ENCODE measurements at places on chromosomes 5 and 9.

- DNase-seq = no peak
Observed at GRCh38 chr9:83281306-83282255, 218.6 kb upstream of the RASEF start.

- no peak for DNase-seq
Observed at GRCh38 chr9:91736311-91736710, 213.7 kb downstream of the ROR2 start.

GRCh38 chr5:9188131-9188530 lies 357.7 kb downstream of the SEMA5A start:
- no peak for DNase-seq

- no peak for DNase-seq
Observed at GRCh38 chr5:122585371-122585770, 189.5 kb upstream of the SNX2 start.

DNA sequence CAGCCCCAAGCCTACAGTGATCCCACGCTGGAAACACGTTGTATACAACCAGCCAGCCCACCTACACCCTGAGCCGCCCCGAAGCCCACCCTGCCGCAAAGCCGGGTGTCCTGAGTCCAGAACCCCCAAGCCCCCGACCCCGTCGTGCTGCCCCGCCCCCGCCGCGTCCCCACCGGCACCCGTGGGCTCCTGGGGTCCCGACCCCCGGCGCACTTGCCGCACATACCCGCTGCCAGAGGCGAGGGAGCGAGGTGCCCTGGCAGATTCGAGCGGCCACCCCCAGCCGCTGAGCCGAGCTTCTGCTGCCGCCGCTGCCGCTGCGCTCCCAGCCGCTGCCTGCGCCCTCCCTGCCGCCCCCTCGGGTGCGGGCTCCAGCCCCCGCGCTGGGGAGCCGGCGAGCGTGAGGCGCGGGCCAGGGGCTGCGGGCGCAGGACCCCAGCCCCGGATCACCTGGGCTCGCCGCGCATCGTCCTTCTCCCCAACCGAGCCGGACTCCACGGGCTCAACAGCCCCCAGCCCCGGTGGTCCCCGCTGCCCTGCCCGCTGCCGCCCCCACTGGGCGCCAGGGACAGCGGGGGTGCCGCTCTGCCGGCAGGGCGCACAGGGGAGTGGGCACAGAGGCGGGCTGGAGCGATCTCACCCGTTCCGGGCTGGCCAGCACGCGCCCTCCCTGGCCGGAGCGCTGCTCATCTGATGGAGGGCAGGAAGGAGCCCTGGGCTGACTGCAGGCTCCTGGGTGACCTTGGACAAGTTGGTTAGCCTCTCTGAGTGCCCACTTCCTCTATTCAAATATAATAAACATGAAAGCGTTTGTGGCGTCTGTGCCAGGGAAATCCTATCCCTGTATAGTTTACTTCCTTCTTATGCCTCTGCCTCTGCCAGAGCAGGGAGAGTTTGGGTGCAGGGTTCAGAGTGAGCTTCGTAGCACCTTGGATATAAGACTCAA lies at the start of gene HTR4:
HTR4 (minus strand) TSS at position 692 of the 946 bp plus-strand sequence. CDS start 17,513 bp downstream, outside the sequence.
- DNase-seq = no peak

GRCh38 chr5:143134269-143134668 lies 269.2 kb downstream of the NR3C1 start:
- no peak for DNase-seq

DNA sequence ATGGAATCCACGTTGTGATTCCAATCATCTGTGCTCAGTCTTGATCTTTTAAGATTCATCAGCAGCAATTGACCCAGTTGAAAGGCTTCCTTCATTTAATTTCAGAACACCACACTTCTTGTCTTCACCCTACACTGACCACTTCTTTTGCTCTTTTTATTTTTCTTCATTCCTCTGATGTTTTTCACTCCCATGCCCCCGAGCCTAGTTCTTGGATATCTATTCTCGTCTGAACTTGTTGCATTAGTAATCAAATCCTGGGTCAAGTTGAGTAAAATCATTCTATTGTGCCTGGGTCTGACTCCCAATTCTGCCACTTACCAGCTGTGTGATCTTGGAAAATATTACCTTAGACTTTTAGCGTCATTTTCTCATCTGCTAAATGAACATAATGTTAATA lies 356.5 kb downstream of the CDH12 start:
- no peak for DNase-seq

- DNase-seq = no peak
Observed at GRCh38 chr9:38017149-38017884, 51.7 kb downstream of the SHB start.

- no peak for DNase-seq
Observed at GRCh38 chr9:125497478-125497877, 209.5 kb downstream of the MAPKAP1 start.

- no peak for DNase-seq
Observed at GRCh38 chr5:146076028-146076427, 29.3 kb downstream of the PLAC8L1 start.

DNA sequence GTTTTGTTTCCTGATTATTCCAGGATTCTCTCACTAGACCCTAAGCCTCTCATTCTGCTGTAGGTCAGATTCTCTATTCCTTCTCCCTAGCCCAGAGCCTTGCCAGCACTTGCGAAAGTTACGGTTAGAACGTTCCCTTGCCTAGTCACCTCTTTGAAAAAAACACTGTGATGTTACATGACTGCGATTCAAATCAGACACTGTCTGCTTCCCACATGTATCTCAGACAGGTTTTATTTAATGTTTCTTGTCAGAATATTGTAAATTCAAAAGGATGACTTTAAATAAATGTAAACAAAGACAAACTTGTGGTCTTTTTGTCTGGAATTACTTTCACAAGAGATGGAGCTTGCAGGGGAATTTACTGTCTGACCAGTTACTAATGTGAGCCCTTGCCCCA lies 116.5 kb upstream of the OTULINL start:
- no peak for DNase-seq

GRCh38 chr5:143613329-143613728 lies 198.6 kb upstream of the HMHB1 start:
- DNase-seq = no peak

DNA sequence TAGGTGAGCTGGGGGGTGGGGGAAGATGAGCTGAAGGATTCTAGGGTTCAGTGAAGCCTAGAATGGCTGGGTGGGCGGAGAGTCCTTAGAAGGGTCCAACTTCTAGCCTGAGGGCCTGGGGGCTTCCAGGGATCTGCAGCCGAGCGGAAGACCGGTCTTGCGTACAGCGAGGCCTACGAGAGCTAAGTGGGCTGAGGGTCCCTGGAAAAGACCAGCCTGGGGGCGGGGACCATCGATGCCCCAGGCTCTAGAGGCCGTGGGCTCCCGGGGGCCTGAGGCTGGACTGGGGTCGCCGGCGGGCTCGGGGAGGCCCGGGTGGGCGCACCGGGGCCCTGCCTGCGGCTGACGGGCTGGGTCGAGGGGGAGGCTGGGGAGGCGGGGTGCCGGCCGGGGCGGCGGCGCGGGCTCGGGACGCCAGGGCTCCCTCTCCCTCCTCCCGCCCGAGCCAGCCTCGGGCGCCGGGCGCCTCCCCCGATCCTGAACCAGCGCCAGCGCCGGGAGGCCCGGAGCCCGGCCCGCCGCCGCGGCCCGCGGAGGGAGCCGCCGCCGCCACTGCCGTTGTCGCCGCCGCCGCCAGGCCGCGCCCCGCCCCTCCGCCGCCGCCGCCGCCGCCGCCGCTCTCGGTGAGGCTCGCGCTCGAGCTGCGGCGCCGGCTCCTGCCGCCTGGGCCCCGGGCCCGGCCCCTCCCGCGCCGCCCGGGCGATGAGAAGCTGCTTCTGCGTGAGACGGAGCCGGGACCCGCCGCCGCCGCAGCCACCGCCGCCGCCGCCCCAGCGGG lies at the start of gene MVB12B:
MVB12B (plus strand) TSS at position 602 of the 778 bp plus-strand sequence; CDS start at position 703, 101 bp downstream.
- peak; percentile 31 for DNase-seq

DNA sequence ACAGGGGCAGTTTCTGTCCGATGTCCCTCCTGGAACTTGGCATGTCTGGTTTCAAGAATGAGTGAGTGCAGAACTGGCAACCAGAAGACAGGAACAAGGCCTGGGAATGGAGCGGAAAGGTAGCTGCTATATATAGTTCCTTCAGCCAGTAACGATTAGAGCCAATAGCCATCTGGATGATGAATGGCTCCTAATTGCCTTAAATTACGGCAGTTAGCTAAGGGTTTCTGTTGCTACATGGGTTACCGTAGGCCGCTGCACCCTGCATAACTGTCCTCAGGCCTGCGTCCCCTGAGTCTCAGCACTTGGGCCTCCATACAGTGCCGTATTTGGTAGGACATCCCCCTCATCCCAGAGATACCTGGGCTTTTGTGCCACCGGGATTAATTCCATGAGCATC lies 29.4 kb downstream of the WWC1 start:
- no peak for DNase-seq

GRCh38 chr5:39816156-39816845 lies 391.5 kb upstream of the DAB2 start:
- no peak for DNase-seq

DNA sequence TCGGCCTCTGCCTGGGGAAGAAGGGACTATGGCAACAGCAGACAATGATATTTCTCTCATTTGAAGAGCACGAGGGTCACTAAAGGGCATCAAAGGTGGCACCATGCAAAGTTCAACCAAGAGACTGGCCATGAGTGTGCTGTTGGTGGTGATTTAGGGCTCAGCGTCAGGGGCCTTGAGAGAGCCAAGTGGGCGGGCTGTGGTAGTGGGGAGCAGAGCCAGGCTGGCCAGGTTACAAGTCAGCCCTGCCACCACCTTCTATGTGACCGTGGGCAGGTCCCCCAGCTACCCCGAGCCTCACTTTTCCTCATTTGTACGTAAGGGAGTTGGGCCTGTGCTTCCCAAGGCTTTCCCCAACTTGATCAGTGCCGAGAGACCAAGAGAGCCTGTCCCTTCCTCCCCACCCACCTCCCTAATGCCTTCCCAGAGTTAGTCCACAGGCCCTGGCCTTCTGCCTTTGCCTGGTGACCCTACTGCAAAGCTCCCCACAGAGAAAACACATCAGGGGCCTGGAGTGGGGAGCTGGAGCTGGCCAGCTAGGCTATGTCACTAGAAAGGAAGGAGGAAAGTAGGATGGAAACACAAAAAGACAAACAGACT lies 104.3 kb downstream of the PDE6A start:
- no peak for DNase-seq

GRCh38 chr5:39469176-39469575 lies 44.4 kb upstream of the DAB2 start:
- no peak for DNase-seq

- no peak for DNase-seq
Observed at GRCh38 chr9:35564658-35565061, 40.4 kb upstream of the TESK1 start.

- peak; percentile 14 for DNase-seq
Observed at GRCh38 chr9:114538241-114538640, 33.0 kb upstream of the WHRN start.

DNA sequence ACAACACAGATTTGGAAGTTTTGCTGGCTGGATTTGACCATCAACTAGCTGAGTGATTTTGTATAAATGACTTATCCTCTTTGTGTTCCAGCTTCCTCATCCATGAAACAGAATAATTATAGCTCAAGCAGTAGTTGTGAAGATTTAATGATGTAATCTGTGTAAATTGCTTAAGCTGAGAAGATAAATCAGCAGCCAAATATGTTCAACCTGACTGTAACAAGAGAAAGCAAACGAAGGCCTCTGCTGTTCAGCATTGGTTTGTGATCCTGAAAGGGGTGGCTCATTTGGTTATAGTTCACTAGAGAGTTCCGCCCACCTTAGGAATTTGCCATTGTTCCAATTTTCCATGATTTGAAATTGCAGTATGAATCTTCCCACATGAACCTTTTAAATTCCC lies 75.7 kb upstream of the CCDC112 start:
- DNase-seq = no peak

- DNase-seq = no peak
Observed at GRCh38 chr5:26690511-26690910, 347.9 kb downstream of the CDH9 start.

DNA sequence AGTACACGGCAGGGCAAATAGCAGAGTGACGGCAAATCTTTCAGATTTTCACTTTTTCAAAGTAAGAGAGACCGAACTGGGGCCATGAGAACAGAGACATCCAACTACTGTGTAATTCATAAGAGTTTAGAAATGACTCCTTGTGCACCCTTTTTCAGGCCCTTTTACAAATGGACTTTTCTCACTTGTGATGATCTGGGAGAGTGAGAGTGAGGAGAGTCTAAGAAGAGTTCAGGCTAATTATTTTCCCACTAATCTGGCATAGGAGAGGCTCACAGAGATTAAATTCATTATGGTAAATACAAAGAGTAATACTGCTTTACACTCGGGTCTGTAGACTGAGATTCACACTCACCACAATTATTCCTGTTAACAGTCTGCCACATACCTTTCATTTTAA lies 880 bp upstream of the CCNG1 start:
- DNase-seq = no peak

- no peak for DNase-seq
Observed at GRCh38 chr5:8842971-8843551, 702.8 kb downstream of the SEMA5A start.

- no peak for DNase-seq
Observed at GRCh38 chr5:123514615-123515355, 2.8 kb downstream of the CSNK1G3 start.

DNA sequence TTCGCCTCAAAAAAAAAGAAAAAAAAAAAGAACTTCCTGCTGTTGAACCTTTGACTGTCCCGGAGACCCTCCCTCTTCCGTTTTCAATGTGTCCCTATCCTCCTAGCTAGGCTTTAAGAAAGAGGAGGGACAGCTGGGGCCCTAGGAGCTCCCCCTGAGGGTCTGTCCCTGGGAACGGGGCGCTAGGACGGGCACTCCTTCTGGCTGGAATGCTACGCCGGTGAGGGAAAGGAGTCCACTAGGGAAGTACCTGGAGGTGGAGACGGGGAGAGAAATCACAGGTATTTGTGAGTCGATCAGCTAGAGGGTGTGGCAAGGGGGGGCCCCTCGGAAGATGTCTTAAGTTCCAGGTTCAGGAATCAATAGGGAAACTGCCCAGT lies 4.6 kb downstream of the SIT1 start:
- DNase-seq = no peak

DNA sequence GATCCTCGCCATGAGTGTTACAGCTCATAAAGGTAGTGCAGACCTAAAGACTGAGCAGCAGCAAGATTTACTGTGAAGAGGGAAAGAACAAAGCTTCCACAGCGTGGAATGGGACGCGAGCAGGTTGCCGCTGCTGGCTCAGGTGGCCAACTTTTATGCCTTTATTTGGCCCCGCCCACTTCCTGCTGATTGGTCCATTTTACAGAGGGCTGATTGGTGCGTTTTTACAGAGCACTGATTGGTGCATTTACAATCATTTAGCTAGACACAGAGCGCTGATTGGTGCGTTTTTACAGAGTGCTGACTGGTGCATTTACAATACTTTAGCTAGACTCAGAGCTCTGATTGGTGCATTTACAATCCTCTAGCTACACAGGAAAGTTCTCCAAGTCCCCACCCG lies 13.9 kb downstream of the PLK2 start:
- DNase-seq = no peak

- DNase-seq = no peak
Observed at GRCh38 chr9:105413525-105413924, 34.3 kb upstream of the FSD1L start.

All from CD8-positive, alpha-beta T cell (primary cell).